ENCODE measurements at places on chromosomes 16 and 17.

DNA sequence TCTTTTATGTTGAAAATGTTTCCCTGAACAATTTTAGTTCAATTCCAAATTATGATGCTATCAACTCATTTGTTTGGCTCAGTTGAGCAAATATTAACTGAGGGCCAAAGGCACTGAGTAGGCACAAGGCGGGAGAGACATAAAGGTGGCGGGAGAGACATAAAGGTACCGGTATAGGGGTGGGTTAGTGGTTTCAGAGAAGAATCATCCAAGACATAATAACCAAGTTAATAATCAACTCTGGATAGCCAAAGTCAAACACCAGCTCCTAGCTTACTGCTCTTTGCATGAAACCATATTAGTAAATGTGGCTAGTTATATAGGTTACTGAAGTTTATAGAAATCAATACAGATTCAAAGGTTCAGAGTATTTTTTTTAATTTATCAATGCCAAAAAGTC lies 91.7 kb downstream of the RPGRIP1L start:
- DNase-seq, result no peak

GRCh38 chr17:70353408-70354092 lies 184.2 kb downstream of the KCNJ2 start:
- no peak for DNase-seq

DNA sequence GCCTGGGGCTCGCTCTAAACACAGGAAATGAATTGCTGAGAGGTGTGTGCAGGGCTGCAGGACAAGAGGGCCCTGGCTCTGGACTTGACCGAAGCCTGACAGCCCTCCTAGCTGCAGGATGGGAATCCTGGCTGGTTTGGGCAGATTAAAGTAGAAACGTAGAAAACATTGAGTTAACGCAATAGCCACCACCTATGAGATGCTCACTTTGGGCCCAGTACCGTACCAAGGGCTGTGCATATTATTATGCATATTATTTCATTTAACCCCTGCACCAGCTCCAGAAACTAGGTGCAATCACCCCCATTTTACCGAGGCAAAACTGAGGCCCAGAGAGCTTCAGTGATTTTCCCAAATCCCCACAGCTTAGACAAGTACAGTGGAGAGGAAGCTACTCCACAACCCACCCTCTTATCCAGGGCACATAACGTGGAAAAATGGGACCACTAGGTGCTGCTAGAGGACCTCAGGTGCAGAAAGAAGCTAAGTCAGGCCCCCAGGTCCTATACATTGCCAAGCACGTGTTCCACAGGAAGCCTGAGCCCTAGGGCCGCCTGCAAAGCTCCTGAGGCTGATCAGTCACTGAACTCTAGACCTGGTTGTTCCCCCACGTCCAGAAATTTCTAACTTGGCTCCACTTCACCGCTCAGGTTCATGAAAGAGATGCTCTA lies 79.2 kb downstream of the MYH11 start:
- peak; percentile 46 for DNase-seq

GRCh38 chr17:10556301-10557005 lies 7.0 kb upstream of the MYH2 start:
- no peak for DNase-seq

GRCh38 chr17:47275245-47275984 lies 21.8 kb downstream of the ITGB3 start:
- DNase-seq, result no peak

DNA sequence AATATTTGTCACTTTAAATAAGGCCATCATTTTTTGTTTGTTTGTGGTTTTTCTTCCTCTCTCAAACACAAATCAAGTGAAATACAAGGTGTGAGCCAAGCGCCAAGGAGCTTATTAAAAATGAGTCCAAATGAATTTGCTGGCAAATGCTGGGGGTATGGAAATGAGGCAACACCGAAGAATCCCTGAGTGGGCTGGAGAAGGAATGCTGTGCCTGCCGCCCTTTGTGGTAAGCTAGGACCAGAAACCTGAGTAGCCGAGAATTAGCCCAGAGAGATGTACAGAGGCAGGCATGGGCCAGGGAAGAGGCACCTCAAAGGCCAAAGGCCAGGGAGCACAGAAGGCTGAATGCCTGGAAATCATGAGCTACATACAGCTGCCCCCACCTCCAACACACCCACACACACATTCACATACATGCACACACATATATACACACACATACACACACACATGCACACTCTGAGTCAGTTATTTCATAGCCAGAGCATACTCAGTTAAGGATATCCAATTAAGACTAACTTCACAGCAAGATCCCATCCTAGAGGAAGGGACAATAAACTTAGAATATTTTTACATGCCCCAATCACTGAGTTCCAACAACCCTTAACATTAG lies 266.1 kb upstream of the DYNLRB2 start:
- no peak for DNase-seq

- DNase-seq, result no peak
Measured at GRCh38 chr17:651596-651995, 63.0 kb downstream of the VPS53 start.

DNA sequence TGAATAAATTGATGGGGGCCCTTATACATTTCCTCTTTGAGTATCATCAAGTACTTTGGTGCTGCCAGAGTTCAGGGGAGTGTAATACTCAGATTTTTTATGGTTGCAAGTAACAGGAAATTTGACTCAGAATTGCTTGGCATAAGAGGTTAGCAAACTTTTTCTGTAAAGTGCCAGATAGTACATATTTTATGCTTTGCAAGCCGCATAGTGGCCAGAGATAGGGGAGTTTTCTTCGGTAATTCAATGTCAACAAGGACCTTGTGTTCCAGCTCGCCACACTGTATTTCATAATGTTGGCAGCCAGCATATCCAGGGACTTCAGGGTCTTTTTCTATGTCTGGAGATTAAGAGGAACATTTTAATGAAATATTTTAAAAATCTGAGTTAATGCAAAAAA lies 51.0 kb upstream of the MARCHF10 start:
- DNase-seq, result no peak

GRCh38 chr17:65545705-65546523 lies 15.5 kb downstream of the AXIN2 start:
- no peak for DNase-seq

- peak; percentile 58 for DNase-seq
Measured at GRCh38 chr17:81553616-81554181, 1.5 kb upstream of the FAAP100 start.

DNA sequence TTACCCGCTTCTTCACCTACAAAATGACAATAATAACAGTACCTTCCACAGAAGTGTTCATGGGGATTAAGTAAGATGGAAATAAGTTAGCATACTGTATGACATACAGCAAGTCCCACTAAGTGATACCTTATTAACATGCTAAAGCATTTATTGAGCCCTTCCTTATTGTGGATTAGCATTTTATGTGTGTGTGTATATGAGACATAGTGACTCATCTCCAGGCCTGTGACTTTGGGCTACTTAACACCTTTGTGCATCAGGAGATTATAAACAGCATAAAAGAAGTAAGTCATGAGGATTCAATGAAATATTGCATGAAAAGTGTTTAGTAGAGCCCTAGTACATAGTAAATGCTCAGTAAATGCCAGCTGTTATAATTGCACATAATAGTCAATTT lies 52.9 kb downstream of the CA10 start:
- DNase-seq, result no peak

- DNase-seq, result no peak
Measured at GRCh38 chr16:70730031-70730430, 44.2 kb upstream of the MTSS2 start.

DNA sequence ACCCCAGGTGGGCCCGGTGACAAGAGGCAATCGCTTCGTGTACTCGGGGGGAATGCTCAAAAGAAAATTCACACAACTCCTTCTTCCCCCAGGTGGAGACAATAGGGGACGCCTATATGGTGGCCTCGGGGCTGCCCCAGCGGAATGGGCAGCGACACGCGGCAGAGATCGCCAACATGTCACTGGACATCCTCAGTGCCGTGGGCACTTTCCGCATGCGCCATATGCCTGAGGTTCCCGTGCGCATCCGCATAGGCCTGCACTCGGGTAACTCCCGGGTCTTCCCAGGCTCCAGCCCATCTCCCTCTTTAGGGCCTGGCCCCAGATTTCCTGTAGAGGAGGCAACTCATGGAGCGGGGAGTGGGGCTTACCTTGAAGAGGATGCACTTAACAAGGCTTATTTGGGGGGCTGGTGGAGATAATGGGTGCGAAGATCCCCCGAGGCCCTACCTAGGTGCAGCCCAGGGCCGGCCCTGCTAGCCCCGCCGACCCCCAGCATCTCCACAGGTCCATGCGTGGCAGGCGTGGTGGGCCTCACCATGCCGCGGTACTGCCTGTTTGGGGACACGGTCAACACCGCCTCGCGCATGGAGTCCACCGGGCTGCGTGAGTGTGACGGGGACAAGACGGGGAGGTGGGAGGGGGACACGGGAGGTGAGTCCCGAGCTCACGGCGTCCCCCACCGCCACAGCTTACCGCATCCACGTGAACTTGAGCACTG lies 13.0 kb downstream of the GUCY2D start:
- DNase-seq, result no peak

GRCh38 chr17:33166472-33166871 lies 126.6 kb downstream of the ASIC2 start:
- no peak for DNase-seq

DNA sequence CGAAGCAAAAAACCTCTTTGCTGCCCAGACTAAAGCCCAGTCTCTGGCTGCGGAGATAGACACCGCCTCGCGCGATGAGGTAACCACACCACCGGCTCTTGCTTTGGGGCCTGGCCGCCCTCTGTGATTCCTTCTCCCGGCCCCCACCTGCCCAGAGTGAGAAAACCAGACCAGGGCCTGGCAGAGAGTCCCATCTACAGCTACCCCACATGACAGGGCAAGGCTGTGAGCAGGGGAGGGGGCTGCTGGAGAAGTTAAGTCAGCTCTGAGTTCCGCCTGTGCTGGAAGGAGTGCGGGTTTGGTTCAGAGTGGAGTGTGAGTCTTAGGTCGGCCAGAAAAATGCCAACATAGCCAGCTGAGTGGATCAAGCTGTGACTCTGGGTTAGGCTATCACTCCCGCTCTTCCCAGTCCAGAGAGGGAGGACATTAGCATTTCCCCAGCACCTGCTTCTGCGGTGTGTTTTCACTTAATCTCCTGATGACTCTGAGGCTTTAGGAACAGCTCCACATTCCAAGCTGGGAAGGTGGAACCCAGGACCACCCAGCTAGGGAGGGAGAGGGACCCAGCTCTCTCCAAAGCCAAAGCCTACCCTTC lies 139.0 kb downstream of the RAB11FIP4 start:
- DNase-seq, result no peak

GRCh38 chr17:50542795-50543774 lies 3.9 kb upstream of the SPATA20 start:
- no peak for DNase-seq

GRCh38 chr17:80145076-80146075 lies 1.6 kb downstream of the EIF4A3 start:
- DNase-seq, result peak; percentile 9

DNA sequence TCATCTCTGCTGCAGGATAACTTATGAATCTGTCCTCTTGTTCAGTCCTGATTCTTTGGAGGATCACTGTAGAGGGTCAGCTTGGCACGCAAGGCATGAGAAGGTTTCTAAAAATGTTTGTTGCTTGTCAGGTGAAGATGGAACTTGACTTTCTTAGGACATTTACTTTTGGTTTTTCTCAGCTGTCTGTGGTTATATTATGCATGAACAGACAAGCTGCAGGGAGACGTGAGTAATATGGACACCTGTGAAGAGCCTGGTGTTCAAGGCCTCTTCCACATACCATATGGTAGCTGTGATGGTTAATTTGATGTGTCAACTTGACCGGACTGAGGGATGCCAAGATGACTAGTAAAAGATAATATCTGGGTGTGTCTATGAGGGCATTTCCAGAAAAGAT lies 270.2 kb upstream of the CPHXL start:
- DNase-seq, result no peak

GRCh38 chr17:32305049-32305448 lies 36.9 kb downstream of the C17orf75 start:
- DNase-seq, result no peak

DNA sequence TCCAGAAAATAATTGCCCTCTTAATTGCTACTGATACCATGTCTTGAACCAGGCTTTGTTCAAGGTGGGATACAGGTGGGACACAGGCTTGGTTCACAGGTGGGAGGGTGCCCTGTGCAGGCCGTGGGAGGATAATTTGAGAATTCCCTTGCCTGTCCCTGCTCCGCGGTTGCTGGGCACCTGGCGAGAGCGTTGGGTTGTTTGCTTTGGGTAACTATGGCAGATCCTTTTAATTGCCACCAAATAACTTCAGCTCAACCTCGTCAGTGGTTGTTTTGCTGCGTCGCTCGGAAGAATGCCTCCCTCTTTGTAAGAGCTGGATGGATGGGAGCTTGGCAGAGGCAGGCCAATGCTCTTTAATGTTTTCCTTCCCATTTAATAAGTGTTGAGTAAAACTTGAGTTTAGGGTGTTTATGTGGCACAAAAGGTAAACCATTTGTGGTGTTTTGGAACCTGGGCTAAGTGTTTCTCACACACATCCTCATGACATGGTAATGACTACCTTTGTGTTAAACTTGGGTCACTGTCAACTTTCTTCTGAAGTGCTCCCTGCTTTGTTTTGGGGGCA lies 202.5 kb downstream of the MSI2 start:
- DNase-seq, result no peak

DNA sequence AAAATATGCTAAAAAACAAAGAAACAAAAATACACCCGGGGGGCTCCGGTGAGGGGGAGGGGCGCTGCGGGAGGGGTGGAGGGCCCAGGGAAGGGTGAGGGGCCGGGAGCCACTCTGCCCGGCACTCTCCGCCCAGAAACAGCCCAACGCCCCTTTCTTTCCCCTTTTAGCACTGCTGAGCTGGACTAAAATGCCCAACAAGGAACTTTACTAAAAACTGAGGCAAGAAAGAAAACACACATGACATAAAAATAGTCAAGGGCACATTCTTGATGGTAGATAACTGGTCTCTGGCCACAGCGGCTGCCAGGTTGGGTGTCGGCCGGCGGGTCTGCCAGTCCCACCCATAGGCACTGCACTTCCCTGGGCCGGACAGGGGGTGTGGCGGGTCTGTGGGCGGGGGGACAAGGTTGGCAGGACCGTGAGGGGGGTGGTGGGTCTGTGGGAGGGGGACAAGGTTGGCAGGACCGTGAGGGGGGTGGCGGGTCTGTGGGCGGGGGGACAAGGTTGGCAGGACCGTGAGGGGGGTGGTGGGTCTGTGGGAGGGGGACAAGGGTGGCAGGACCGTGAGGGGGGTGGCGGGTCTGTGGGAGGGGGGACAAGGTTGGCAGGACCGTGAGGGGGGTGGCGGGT lies 20.9 kb downstream of the METRNL start:
- DNase-seq, result no peak

DNA sequence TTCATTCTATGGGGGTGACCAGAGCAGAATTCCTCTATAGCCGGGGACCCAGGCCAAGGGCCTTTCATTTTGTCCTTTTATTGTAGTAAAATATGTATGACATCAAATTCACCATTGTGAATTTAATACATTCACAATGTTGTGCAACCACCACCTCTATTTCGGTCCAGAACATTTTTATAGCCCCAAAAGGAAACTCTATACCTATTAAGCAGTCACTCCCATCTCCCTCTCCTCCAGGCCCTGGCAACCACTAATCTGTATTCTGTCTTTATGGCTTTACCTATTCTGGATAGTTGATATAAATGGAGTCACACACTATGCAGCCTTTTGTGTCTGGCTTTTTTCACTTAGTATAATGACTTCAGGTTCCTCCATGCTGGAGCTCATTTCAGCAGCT lies 9.7 kb upstream of the TNS4 start:
- DNase-seq, result no peak

GRCh38 chr16:80733407-80733806 lies 71.0 kb downstream of the CDYL2 start:
- DNase-seq, result no peak

- no peak for DNase-seq
Measured at GRCh38 chr16:75116081-75116910, at the start of gene LDHD. TSS of gene LDHD (minus strand) at chr16:75116780. CDS start at chr16:75116720, 60 bp downstream.

- no peak for DNase-seq
Measured at GRCh38 chr17:76367642-76368041, 13.9 kb upstream of the PRPSAP1 start.

- no peak for DNase-seq
Measured at GRCh38 chr17:17946093-17946492, 26.1 kb downstream of the TOM1L2 start.
